ENCODE measurements at places on chromosomes 3 and 15. TPM values are rescaled to one million over a fixed set of nuclear protein-coding genes. Genes with fewer than 3 reads are reported as not detected.

DNA sequence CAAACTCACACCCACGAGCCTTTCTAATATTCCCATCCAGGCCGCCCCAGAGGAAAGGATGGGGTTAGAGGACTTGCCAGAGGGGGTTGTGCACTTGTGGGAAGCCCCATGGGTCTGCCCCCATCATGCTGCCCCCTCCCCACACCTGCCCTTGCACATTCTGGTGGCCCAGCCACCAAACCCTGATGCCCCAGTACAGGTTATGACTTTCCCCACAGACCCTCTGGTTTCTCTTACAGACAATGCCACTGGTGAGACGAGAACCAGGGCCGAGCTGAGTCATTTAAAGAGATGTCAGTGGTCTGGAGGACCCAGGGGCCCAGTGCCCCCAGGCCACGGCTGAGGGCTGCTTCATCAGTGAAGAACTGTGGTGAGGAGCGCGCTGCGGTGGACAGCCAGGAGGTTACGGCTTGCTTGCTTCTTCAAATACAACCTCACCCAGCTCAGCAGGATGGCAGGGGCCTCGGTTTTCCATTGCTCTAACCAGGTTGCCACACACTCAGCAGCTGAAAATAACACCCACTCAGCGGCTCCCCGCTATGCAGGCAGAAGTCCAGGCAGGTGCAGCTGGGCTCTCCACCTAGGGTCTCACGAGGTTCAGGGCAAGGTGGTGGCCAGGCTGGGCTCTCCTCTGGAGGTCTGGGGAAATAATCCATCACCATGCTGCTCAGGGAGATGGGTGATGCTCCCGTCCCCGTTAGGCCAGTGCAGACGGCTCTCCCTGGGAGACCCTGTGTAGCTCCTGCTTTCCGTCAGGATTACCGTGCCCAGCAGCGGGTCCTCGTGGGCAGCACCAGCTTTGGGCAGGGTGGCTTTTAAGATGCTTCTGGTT is 13.8 kb upstream of the SNRPA1 start:
- no peak for DNase-seq

DNA sequence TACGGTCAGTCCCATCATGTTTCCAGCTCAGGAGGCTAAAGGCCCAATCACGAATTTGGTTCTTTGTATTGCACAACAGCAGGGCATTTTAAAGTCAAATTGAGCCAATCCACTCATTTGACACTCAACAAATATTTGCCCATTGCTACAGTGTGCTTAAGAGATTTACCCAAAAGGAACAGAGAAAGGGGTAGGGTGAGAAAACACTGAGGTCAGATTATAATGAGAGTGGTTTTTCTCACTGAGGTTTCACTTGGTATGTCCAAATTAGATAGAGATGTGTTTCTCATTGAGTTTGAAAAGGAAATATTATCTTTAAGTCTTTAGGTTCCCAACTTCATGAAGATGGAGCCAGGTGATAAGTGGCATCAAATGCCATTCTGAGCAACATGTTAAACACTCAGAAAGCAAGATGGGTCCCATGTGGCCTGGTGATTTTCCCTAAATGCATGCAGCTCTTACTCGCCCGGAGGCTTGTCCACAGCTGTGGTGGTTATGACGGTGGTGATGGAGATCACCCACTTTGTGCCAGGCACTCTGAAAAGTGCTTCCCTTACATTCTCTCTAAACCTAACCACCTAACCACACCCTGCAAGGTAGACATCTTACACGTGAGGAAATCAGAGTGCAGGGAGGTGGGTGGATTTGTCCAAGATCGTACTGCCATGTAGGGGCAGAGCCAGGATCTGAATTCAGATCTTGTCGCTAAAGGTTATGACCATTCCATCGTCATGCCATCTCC is 31.2 kb upstream of the USP3 start:
- DNase-seq, result no peak

DNA sequence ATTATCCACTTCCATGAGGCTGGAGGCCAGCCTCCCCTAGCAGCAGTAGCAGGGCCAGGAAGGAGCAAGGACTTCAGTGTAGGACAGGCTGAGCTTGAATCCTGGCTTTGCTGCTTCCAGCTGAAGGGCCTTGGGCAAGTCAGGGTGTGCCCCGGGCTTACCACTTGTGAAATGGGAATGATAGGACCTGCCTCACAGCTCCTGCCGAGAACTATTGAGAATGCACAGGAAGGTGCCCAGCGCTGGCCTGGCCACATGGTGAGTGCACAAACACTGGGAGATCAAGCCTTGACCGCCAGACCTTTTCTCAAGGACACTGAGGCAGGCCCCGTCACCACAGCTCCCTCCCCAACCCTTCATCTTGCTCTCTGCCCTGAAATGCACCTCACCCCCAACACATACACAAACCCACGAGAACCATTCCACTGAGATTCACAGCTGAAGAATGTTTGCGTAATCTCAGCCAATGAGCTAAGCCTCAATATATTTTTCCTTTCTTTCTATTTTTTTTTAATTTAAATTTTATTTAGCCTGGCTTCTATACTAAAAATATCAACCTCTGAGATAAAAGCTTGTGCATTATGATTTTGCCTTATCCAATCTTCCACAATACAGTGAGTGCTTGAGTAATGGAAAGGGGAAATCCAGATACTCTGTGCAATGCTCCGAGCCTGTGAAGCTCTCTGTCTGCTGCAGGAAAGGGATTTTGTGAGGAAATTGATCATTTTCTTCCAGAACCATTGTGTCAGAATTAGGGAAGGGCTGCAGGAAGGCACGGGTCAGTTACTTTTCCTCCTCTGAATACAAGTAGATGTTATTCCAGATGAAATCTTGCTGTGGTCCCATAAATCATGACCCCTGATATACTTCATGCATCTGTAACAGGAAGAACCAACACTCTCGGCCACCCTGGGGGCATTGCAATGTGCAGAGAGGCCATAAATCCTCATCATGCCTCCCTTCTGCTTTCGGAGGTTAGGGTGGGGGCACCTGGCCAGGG is 193.9 kb downstream of the TLE3 start:
- no peak for DNase-seq

DNA sequence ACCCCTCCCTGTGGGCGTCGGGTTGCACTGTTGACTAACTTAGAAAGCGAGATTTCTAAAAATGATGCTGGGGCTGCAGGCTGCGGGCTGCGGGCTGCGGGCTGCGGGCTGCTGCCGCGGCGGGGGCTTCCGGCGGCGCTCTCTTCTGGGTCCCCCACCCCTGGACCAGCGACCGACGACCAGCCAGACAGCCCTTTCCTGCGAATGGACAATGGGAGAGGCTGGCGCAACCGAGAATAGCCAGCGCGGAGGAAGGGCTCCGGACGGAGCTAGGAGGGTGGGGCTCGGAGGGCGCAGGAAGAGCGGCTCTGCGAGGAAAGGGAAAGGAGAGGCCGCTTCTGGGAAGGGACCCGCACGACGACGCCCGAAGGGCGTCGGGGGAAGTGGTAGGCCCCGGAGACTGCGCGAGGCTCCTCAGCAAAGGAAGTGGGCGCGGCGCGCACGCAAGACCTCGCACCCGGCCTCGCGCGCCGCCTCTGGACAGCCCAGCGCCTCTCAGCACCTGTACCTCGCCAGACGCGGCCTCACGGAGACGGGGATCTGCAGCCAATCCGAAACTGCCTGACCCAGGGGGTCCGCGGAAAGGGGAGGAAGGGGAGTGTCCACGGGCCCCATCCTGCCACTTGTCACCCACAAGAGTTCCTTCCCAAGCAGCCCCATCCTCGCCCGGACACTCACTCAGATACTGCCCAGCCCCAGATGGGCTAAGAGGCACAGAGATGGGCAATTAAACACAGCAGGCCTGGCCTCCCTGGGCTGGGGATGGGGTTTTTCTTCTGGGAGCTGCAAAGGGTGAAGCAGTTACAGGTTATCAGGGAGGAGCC is 70.7 kb downstream of the SLC12A8 start:
- DNase-seq, result peak; percentile 88

MTHFS gene
- total RNA-seq, result 19.1 TPM

GOLGA6L4 gene
- 0.57 TPM for total RNA-seq

DNA sequence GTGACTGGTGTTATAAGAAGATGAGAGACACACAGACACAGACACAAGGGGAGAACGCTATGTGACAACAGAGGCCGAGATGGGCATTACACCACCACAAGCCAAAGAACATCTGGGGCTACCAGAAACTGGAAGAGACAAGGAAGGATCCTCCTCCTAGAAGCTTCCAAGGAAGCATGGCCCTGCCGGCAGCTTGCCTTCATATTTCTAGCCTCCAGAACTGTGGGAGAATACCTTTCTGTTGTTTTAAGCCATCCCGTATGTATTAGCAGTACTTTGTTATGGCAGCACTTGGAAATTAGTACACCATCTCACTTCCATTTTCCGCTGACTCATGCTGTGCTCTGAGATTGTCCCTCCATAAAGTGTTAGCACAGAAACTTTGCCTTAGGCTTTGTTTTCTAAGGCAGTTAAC is 38.7 kb upstream of the CA12 start:
- no peak for DNase-seq

- DNase-seq, result no peak
Observed at GRCh38 chr3:106071306-106071705, 202.5 kb upstream of the CBLB start.

ZNF620 gene
- total RNA-seq, result 1.6 TPM

GRCh38 chr15:89673165-89673512 is 6.0 kb downstream of the PLIN1 start:
- DNase-seq, result no peak

DNA sequence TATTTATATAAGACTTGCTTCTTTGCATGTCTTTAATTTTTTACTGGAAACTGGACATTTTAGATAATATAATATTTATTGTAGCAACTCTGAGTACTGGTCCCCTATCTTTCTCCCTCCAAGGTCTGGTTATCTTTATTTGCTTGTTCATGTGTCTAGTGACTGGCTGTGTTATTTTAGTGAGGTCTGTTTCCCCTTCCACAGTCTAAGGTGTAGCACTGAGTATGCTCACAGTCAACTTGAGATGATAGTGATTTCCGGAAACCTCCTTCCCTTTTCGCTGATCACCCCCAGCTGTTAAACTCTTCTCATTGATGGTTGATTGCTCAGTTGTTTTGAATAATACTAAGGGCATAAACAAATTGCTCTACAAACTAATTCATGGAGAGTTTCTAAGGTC is 37.0 kb downstream of the PCNP start:
- no peak for DNase-seq

- DNase-seq, result peak; percentile 59
Observed at GRCh38 chr15:58043192-58043903, 22.2 kb downstream of the ALDH1A2 start.

GRCh38 chr3:162122405-162122804 is 625.8 kb downstream of the OTOL1 start:
- no peak for DNase-seq

DNA sequence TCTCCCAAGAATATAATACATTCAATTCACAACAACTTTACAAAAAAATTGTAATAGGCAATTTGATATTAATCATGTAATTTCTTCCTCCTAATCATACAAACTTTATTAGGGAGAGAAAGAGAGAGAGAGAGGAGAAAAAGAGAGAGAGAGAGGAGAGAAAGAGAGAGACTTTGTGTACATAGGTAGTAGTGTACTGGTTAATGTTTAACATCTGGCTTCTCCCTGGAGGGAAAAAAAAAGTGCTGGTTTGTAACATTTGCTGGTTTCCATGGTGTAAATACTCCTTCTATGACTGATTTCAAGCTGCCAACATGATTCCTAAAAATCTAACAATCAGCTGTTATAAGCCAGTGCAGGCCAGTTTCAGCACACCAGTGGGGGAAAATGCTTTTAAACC is 98.0 kb upstream of the ARHGEF26 start:
- DNase-seq, result no peak

GRCh38 chr3:78186404-78186803 is 1146.5 kb downstream of the ROBO2 start:
- DNase-seq, result no peak

- DNase-seq, result no peak
Observed at GRCh38 chr15:34783991-34784390, 11.4 kb downstream of the ACTC1 start.

GRCh38 chr15:22827125-22827524 is 11.3 kb upstream of the NIPA2 start:
- no peak for DNase-seq

GRCh38 chr3:131553495-131554247 is 50.9 kb upstream of the MRPL3 start:
- DNase-seq, result no peak

AADAC gene
- not detected for total RNA-seq

PYGO1 gene
- 6.7 TPM for total RNA-seq

GRCh38 chr3:140766465-140766864 is 88.6 kb downstream of the TRIM42 start:
- DNase-seq, result no peak

DNA sequence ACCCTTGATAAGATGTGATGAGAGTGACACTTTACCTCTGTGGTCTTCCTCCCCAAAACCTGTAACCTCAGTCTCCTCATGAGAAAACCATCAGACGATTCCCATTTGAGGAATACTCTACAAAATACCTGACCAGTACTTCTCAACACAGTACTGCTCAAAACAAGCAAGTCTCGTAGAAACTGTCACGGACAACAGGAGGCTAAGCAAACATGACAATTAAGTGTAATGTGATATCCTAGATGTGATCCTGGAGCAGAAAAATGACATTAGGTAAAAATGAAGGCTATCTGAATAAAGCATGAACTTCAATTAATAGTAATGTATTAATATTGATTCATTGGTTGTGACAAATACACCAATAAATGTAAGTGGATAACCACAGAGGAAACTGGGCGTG is 113.6 kb downstream of the CACNA2D3 start:
- no peak for DNase-seq

RARRES1 gene
- 22.3 TPM for total RNA-seq

CLDN18 gene
- total RNA-seq, result not detected

AGBL1 gene
- total RNA-seq, result not detected

DNA sequence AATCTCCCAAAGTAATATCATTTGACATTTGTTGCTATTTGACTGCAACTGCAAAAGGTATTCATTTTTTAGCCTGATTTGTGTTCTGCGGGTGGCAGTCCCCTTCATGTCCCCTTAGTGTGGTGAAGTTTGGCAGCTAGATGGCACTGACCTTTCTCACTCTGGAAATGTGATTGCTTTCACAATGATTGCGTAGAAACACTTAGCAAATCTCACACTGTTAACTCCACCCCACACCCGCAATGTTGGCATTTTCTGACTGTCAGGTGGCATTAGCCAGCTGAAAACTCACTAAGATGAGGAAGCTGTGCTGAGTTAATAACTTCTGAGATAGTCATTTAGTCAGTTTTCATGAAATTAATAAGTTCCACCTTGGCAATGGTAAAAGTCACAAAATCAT is 76.9 kb downstream of the TRIM69 start:
- no peak for DNase-seq

DNA sequence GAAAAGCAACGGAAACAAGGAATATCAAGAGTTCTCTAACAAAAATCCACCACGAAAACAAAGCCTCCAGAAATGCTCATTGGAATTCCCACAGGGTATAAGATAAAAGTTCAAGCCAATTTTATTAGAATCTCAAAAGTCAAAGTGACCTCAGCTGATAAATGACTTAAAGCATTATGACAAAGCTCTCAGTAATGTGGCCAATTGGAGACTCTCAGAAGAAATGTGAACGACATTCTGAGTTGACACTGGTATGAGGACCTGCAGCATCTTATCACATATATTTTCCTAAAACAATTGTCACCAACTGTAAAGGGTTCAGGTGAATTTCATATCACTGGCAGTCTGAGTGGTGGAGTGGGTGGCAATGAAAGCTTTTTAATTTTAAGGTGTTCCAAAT is 199.1 kb downstream of the FOXP1 start:
- DNase-seq, result no peak

- no peak for DNase-seq
Observed at GRCh38 chr15:94230431-94230882, 904 bp upstream of the MCTP2 start.

Measured in Right ventricle myocardium inferior (tissue), 1 donor.